Activated T-cell treated with anti-CD3 and anti-CD28 coated beads for 48 hours (primary cell): ENCODE measurements at places on chromosomes 13 and 19.

- no peak for DNase-seq
Observed at GRCh38 chr19:17469092-17469480, 1.2 kb upstream of the SLC27A1 start.

GRCh38 chr13:25581351-25581750 is 209.6 kb downstream of the ATP8A2 start:
- no peak for DNase-seq

DNA sequence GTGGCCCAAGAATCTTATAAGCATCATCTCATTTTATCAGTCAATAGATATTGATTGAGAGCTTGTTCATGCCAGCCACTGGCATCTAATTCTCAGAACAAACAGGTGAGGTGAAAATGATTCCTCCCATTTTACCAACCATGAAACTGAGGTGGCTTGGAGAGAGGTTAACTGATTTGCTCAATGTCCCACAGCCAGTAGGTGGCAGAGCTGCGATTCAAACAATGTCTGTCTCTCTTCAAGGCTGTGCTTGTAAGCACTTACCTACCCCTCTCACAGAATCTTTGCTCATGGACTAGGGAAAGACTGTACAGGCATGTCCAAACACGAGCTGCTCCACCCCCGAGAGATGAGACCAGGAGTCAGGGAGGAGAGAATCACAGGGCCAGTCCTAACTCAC is 21.5 kb upstream of the GSX1 start:
- DNase-seq, result no peak

GRCh38 chr19:40704491-40705361 is 12.0 kb downstream of the COQ8B start:
- no peak for DNase-seq

DNA sequence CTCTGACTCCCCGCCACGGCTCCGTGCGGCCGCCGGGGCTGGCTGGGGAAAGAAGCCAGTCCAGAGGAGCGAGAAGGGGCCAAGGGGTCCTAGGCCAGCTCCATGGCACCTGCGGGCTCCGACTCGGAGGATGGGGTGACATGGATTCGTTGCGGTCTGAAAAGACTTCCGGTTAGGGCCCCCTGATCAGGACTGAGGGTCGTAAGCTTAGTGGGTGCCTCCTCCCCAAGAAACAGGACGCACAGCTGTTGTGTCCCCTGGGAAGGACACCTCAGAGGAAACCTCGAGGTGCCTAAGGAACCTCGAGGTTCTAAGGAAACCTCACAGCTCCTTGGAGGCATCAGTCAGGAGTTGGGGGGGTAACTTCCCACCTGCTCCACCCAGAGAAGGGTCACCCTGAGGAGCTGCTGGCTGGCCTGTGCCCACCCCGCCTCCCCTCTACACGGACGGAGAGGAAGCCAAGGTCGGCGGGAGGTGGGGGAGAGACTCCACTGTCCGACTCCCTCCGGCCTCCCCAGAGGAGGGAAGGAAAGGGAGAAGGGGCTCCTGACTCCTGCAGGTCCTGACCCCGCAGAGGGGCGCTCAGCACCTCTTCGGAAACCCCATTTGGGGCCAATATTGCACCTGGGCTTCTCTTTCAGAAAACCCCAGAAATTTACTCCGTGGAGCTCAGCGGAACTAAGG is 855 bp downstream of the ATP12A start:
- no peak for DNase-seq

GRCh38 chr13:23856008-23856750 is 33.0 kb downstream of the MIPEP start:
- DNase-seq, result no peak

GRCh38 chr13:40351537-40352379 is 314.7 kb downstream of the FOXO1 start:
- DNase-seq, result no peak

- DNase-seq, result no peak
Observed at GRCh38 chr13:91313103-91313502, 34.4 kb upstream of the MIR17HG start.

DNA sequence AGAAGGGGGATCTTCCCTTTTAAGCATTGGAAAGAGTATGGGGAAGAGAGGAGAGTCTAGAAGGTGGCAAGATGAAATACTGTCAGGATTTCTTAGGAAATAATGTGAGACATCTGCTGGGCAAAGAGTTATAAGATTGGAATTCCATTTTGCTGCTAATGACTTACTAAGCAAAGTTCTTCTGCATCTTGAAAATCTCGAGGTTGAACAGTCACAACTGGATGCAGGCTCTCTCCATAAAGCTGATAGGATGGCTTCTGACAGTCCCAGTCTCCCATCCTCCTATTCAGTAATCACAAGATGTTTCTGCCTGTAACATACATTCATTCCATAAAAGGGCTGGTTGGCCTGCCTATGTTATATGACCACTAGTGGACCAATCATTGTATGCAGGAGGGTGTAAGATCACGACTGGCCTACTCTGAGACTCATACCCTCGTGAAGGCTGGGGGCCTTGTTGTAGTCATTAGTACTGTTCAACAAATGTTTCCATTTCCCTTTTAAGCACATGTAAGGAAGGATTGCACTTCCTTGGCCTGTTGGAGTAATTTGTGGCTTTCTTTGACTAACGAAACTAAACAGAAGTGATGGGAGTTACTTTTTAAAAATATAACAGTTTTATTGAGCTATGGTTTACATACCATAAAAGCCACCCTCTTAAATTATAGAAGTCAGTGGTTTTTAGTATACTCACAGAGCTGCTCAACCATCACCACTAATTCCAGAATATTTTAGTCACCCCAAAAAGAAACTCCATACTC is 45.0 kb upstream of the TDRD3 start:
- DNase-seq, result no peak

DNA sequence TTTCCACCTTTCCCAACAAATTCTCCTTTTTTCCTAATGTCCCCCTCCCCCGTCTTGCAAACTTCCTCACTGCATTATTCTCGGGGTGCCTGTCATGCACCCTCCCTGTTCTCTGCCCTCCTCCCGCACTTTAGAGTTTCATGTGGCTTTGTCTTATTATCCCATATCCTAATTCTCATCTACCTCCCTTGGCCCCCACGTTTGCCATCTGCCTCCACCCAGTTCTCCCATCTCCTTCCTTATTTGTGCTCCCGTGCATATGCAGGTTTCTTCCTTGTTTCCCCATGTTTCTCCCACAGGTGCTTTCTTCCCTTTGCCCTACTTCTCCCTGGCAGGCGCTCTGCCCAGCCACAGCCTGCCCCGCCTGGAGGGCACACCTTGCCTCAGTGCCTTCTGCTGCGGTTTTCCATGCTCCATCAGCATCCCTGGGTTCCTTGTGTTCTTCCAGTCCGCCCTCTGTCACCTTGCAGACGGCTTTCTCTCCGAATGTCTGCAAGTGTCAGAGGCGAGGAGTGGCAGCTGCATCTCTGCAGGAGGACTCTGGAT is 1.5 kb downstream of the SPATA13 start:
- no peak for DNase-seq

- no peak for DNase-seq
Observed at GRCh38 chr13:101881593-101881992, 429.1 kb downstream of the ITGBL1 start.

DNA sequence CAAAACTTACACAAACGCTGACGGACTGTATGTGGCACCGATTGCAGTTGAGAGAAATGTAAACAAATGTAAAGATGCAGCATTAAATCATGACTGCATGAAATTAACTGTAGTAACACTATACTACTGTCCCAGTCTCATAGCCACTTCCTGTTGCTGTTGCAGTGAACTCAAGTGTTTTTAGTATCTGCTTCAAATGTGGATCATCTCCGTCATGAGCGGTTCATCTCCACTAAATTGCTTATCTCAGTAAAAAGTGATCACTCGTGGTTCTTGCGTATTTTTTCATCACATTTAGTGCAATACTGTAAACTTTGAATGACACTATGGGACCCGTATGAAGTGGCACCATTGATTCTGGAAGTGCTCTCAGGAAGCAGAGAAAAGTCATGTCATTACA is 60.3 kb upstream of the RNF113B start:
- DNase-seq, result no peak

DNA sequence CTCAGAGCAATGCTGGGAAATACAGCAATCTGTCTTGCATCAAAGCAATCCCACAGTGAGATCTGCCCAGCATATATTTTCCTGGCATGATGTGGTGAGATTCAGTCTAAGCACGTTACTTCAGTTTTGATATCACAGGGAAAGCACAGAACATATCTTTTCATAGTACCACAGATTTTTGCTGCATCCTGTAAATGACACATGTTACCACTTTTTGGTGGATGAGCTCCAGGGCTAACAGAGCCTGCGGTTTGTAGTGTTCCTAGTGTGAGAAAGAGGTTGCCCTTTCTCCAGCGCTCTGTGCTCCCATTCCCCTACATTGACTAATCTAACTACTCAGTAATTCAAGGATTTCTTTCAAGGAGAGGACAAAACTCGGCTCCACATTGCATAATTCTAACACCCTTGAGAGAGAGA is 409.0 kb downstream of the GPC6 start:
- DNase-seq, result no peak

- DNase-seq, result peak; percentile 52
Observed at GRCh38 chr19:17778251-17778967, 16.5 kb upstream of the B3GNT3 start.

DNA sequence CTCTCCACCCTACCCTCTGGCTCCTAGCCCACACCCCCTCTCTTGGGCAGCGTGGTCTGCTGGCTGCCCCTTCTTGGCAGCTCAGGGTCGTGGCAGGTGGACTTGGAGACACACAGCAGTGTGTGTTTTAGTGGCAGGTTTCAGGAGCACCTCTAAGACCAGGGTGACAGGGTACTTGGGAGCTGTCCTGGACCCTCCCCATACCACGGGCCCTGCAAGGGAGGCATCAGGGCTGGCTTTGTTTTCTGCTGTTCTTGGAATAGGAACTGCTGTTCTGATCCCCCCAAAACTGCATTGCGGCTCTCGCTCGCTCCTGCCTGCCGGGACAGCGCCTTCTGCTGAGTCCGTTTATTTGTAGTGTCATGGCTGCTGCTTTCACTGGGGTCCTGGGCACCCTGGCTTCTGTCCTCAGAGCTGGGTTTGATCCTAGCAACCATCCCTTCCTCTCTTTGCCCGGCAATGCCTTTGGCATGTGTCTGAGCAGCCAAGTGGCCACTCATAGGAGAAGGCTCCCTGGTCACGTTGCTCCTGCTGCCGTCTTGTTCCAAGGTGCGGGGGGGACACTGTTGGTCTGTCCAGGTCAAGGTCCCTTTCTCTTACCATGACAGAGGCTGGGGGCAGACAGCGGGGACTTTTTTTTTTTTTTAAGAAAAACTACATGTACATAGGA is 12.1 kb downstream of the COMP start:
- no peak for DNase-seq

DNA sequence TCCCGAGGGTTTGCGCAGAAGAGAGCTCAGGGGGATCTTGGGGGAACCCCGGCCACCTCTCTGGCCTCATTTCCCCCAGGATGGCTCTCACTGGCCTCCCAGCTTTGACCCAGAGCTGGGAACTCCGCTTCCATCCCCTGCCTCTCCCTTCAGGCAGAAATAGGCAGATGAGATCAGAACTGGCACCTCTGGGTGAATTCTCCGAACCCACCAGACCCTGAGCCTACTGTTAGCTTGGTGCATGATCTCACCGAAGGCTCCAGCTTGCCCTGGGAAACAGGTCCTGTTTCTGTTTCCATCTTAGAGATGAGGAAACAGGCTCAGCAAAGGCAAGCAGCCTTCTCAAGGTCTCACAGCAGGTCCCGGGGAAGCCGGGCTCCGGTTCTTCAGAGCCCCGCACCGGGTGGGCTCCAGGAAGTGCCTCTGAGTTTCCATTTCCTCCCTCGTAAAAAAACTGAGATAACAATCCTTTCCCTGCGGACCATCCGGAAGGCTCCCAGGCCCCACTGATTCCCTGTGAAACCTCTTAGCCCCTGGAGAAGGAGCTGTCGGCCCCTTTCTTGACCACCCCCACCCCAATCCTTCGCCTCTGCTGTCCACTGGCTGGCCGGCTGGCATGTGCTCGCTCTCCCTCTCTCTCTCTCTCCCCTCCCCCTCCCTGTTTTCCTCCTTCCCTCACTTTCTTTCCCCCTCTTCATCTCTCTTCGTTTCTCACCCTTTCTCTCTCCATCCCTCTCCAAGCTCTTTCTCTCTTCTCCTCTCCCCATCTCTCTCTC is 2.1 kb downstream of the NECTIN2 start:
- no peak for DNase-seq

DNA sequence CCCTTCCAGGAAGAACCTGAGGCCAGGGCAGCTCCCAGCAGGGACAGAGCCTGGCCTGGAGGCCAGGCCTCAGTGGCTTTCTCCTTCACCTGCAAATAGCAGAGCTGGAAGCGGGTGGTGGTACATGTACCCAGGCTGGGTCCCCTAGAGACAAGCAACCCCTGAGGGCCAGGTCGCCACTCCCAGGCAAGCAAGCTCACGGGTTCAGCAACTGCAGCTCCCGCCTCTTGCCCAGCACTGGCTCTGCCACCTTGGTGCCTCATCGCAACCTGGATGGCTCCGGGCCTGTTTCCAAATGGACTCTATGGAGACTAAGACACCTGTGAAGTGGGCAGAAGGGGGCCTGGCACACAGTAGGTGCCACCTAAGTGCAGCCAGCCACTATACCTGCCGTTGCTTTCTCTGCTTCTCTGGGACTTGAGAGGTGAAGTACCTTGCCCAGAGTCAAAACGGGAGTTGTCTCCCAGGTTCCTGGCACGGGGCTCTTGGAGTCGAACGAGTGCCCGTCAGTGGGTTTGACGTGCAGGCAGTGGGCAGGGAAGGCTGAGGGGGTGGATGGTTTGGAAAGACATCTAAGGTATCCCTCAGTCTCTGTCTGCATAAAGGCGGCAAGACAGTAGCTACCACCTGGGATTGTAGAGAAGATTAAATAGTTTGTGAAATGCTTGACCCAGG is 2.4 kb upstream of the PLPP2 start:
- DNase-seq, result no peak

GRCh38 chr13:83547043-83547442 is 335.2 kb downstream of the SLITRK1 start:
- DNase-seq, result no peak

- DNase-seq, result no peak
Observed at GRCh38 chr19:4173479-4174212, 8.7 kb downstream of the SIRT6 start.

GRCh38 chr19:16861834-16862233 is 27.0 kb upstream of the F2RL3 start:
- DNase-seq, result no peak

GRCh38 chr13:114134111-114134943 is 1.9 kb upstream of the RASA3 start:
- DNase-seq, result no peak

- no peak for DNase-seq
Observed at GRCh38 chr19:1318678-1319471, 33.2 kb downstream of the EFNA2 start.

DNA sequence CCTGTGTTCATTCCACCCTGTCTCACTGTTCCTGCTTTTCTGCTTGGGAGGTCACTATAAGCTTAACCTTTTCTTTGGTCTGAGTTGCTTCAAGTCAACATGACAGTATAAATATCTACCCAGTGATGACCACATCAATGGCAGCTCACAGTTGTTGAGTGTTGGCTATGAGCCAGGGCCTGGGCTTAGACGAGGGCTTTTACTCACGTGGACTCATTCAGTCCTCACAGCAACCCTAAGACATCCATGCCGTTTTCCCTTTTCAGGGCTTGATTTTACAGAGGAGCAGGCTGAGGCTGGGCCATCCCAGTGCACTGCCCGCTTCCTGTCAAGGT is 10.2 kb upstream of the CCDC97 start:
- DNase-seq, result no peak
